ENCODE measurements at places on chromosomes 4 and X.

DNA sequence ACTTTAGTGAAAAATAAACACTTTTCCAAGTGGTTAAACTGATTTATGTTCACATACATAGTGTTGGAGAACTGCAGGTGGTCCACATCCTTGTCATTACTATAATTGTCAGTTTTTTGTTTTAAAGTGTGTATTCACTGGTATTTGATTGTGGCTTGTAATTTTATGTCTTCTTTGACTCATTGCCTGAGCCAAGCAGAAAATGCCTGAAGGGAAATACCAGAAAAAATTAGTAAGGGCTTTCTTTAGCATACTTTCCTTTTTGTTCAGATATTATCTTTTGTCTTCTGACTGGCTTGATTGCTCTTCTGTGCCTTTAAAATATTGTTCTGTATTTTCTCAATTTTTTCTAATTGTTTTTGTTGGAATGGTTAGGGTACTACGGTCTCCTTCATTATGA lies 981.3 kb downstream of the C4orf33 start:
- no peak for DNase-seq

DNA sequence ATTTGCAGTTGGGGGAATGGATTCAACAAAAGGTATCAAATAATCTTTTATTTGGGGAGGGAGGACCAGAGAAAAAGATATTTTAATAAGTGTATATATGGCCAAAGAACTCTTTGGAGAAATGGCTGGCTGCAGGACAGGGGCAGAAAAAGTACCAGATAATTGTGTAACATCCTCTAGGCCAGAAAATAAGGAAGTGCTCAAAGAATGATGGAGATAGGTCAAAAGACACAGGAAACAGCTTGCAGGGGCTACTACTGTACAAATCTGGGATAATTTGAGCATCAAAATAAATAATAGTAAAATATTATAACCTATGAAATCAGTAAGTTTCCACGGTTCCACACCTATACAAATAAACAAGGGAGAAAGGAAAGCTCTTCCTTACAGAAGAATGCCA lies 34.8 kb downstream of the KLHL5 start:
- DNase-seq, result no peak

- DNase-seq, result no peak
These were observed 188.2 kb upstream of the ATP6AP2 start for GRCh38 chrX:40392599-40392998.

- no peak for DNase-seq
These were observed 15.9 kb downstream of the MID1IP1 start for GRCh38 chrX:38817004-38817703.

- DNase-seq, result no peak
These were observed 588.3 kb upstream of the DIPK2B start for GRCh38 chrX:45788941-45789348.

- DNase-seq, result peak; percentile 6
These were observed 84.7 kb upstream of the RAPGEF2 start for GRCh38 chr4:159018062-159018629.

DNA sequence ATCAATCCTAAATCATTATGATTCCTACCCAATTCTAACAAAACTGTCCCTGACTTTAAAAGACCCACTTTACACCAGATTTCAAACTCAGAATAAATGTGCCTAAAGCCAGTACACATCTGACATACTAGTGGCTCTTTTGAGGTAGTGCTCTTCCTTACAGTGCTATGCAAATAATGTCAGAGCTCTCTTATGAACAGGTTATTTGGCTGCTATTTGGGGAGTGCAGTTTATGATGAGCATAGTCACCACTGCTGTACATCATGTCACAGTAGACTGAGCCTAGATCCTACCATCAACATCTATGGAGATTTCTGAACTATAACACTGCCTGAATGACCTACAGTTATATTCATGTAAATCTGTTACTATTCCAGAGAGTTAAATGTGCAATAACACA lies 50.4 kb upstream of the PAGE5 start:
- DNase-seq, result no peak

GRCh38 chrX:68419975-68420374 lies 13.3 kb downstream of the OPHN1 start:
- DNase-seq, result no peak

- no peak for DNase-seq
These were observed 205.5 kb downstream of the PPP3CA start for GRCh38 chr4:101141855-101142254.

- no peak for DNase-seq
These were observed 41.3 kb downstream of the RBMX start for GRCh38 chrX:136839196-136839595.

DNA sequence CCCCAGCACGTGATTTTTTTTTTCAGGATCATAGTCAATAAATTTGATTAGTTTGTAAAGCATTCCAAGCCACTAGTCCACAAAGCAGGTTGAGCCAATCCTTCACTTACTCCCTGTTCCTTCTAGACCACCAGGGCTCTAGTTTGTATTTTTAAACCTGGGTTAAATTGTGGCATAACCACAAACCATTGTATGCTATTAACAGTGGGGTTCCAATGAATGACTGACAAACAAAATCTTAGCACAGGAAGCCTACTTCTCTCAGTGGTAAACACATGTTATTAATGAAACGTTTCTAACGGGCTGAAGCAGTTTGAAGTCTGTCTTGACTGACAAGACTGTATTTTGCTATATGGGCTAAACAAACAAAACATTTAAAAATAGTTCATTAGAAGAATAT lies 48.6 kb upstream of the GYPA start:
- no peak for DNase-seq

DNA sequence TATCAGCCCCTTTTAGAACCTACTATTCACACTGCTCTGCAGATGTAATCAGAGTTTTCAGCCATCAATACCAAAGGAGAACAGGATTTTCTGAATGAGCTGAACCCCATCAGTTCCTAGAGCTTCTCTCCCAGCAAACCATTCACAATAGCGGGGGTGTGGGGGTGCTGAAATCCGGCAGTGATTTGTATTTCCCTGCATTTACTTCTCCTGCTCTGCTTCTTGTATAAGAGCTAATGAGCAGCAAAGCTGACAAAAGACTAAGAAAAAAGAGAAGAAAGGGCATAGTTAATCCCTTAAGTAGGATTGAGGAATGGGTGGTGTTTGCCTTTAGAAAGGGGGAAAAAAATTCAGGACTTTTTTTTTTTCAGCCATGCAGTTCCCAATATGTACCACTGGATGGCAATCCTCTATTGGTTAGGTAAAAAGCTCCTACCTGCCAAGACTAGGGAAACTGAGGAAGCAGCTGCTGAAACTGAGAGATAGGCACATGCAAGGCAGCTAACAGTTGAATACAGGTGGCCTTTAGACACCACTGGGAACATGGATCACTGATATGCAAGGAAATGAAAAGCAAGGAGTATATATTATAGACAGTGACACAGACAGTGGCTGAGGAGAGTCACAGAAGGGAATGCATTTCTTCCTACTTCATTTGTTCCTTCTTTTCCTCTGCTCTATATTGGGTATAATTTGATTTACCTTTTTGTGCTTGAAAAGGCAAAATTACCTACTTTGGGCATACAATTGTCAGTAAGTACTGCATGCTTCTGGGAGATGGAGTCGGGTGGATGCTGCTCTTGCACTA lies 217.9 kb downstream of the HS6ST2 start:
- DNase-seq, result no peak

DNA sequence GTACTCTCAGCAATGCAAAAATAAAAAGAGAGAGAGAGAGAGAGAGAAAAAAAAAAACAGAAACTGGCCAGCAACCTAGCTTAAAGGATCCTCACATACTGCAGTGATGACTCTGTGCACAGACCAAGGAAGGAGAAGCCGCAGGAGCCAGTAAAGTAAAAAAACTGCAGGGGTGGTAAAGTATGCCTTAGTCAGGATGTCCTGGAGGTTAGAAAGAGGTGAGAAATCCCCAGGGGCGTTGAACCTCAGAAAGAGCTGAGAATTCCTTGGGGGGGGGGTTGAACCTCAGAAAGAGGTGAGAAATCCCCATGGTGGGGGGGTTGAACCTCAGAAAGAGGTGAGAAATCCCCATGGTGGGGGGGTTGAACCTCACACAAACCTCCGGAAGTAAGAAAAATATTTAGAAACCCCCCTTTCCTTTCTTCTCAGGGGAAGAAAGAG lies 48.0 kb downstream of the MAGEA9 start:
- no peak for DNase-seq

- peak; percentile 84 for DNase-seq
These were observed at the start of gene RAB9A for GRCh38 chrX:13688958-13689740. Gene RAB9A, plus strand, starts transcription at chrX:13689128. Its CDS starts 19,619 bp downstream, at chrX:13708747.

- DNase-seq, result no peak
These were observed 68.5 kb upstream of the TMEM164 start for GRCh38 chrX:109934434-109934833.

- DNase-seq, result no peak
These were observed 167.2 kb downstream of the STK32B start for GRCh38 chr4:5218376-5219069.

GRCh38 chr4:71255976-71256375 lies 82.8 kb upstream of the SLC4A4 start:
- no peak for DNase-seq

- no peak for DNase-seq
These were observed 231.0 kb downstream of the PRDM5 start for GRCh38 chr4:120691536-120691935.

- DNase-seq, result no peak
These were observed 1037.2 kb downstream of the PCDH18 start for GRCh38 chr4:136495076-136495475.

- no peak for DNase-seq
These were observed 98.0 kb upstream of the STIM2 start for GRCh38 chr4:26762650-26763049.

- peak; percentile 47 for DNase-seq
These were observed 772 bp downstream of the CYP4V2 start for GRCh38 chr4:186192066-186192612.

- no peak for DNase-seq
These were observed 15.0 kb downstream of the G6PD start for GRCh38 chrX:154531626-154532025.

- no peak for DNase-seq
These were observed 98.1 kb upstream of the TEX13D start for GRCh38 chrX:124234348-124234747.

DNA sequence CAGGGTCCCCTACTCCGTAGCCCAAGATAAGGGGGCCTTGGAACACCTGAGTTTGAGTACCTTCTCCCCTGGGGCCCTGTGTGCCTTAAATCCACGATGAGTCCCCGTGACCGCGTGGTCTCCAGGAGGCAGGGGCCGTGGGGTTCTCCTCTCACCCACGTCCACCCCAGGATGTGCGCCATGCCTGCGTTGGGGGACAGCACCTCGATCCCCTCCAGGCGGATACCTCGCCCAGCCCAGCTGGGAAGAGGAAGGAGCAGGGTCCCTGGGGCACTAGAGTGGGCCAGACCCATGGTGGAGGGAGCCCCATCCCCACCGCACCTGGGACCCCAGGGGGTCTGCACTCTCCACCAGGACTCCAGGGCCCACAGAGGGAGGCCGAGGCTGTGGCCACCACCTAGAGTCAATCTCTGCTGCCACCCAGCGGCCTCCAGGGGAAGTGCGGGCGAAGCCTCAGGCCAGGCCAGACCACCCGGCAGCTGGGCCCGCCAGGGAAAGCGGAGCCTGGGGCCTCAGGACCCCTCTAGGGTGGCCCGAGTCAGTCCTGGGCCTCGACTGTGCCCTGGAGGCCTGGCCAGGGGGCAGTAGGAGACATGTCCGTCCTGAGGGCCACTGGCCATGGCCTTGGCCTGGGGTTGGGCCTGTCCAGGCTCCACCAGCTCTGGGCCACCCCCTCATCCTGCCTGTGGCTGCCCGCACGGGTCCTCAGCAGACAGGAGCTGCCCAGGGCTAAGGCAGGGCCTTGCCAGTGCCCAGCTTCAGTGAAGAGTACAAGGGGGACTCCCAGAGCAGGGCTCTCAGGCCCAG lies 55.0 kb downstream of the FAM53A start:
- peak; percentile 75 for DNase-seq

GRCh38 chr4:74475091-74475800 lies 30.3 kb downstream of the AREG start:
- DNase-seq, result no peak

DNA sequence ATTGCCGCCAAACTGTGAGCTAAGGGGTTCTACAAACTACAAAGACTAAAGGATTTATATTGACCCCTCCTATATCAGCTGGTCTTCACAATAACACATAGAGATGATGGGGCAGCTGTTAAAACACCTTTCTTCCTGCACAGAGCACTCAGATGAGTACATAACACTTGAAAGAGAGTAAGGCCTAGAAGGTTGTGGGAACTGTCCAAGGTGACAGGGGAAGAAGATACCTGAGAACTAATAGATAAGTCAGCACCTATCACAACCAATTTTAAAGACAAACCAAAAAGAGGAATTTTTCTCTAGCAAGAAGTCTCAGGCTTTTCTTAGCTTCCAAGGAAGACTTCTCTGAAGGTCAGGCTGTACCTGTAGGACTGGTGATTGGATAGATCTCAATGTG lies 19.1 kb upstream of the CXCL6 start:
- DNase-seq, result no peak

DNA sequence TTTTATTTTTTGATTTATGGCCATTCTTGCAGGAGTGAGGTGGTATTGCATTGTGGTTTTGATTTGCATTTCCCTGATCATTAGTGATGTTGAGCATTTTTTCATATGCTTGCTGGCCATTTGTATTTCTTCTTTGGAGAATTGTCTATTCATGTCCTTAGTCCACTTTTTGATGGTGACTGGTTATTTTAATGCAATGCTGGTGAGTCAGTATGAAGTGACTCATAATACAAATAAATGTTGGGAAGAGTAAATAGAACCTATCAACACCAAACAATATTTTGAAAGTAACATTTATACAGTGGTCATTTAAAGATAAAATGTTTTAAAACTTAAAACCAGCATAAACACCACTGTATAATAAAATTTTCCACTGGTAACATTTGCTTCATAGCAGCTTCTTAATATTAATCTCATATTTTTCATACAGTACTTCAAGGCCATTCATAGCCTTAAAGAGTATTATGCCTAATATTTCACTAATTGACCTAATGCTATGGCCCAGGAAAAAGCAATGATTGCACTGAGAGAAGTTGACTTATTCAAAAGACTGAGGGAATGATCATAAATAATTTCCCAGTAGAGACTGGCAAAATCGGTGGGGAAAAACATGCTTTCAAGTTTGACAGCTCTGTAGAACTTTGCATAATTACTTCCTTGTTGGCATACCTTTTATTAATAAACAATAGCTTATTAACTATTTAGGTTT lies 33.9 kb downstream of the CASK start:
- no peak for DNase-seq

GRCh38 chrX:38669428-38669827 lies 108.1 kb downstream of the TSPAN7 start:
- no peak for DNase-seq

All from erythroblast (primary cell).